ENCODE measurements at places on chromosomes 7 and 10. TPM values are rescaled to one million over a fixed set of nuclear protein-coding genes. Genes with fewer than 3 reads are reported as not detected.

LRRC61 gene
- total RNA-seq = 0.16 TPM

GRID2IP gene
- not detected for total RNA-seq

STRIP2 gene
- total RNA-seq = 7.0 TPM

HABP2 gene
- total RNA-seq = 0.07 TPM

THAP5 gene
- 12.5 TPM for total RNA-seq

NPY4R2 gene
- total RNA-seq = 34.7 TPM

ZKSCAN5 gene
- total RNA-seq = 7.8 TPM

SAMD9 gene
- 6.9 TPM for total RNA-seq

MYPN gene
- total RNA-seq = 3.2 TPM

TAS2R3 gene
- not detected for total RNA-seq

TM9SF3 gene
- total RNA-seq = 88.6 TPM

All from A549 treated with CORT108297 at 1 μM for 4 hours (cell line).